Large intestine (tissue), 12 donors: ENCODE measurements at places on chromosomes 6 and 20. TPM values are rescaled to one million over a fixed set of nuclear protein-coding genes. Genes with fewer than 3 reads are reported as not detected.

- no peak for DNase-seq
These were observed 62.4 kb downstream of the PTCHD4 start for GRCh38 chr6:48048451-48049146.

- peak; percentile 59 for DNase-seq
These were observed 1.1 kb upstream of the MBOAT1 start for GRCh38 chr6:20213271-20213798.

- no peak for DNase-seq
These were observed 483.4 kb upstream of the FLRT3 start for GRCh38 chr20:14820771-14821170.

GRCh38 chr20:8780915-8781314 lies 288.0 kb upstream of the PLCB4 start:
- DNase-seq: no peak

- no peak for DNase-seq
These were observed 6.5 kb downstream of the EYS start for GRCh38 chr6:65700561-65700960.

- DNase-seq: no peak
These were observed 142.0 kb downstream of the UST start for GRCh38 chr6:148888856-148889255.

DNA sequence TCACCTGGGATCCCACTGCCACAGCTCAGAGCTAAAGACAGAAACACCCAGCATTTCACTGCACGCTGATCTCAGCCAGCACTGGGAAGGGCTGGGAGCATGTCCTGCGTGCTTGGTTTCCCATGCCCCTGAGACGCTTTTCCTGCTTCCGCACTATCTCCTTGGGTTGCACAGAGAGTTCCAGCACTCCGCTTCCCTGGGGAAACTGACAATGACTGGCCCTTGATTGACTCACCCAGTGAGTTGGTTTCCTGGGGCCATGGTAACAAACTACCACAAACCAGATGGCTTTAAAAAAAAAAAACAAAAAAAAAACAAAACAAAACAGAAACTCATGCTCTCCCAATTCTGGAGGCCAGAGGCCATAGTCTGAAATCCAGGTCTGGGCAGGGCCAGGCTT lies 14.8 kb upstream of the MAS1L start:
- no peak for DNase-seq

Gene BMP6
- polyA plus RNA-seq: 1.5 TPM

- DNase-seq: no peak
These were observed 907.5 kb downstream of the C6orf118 start for GRCh38 chr6:164401871-164402270.

Gene GABRR1
- 0.06 TPM for polyA plus RNA-seq

Gene BEND3
- 4.9 TPM for polyA plus RNA-seq

GRCh38 chr6:38404900-38405556 lies 234.7 kb downstream of the BTBD9 start:
- DNase-seq: peak; percentile 74

DNA sequence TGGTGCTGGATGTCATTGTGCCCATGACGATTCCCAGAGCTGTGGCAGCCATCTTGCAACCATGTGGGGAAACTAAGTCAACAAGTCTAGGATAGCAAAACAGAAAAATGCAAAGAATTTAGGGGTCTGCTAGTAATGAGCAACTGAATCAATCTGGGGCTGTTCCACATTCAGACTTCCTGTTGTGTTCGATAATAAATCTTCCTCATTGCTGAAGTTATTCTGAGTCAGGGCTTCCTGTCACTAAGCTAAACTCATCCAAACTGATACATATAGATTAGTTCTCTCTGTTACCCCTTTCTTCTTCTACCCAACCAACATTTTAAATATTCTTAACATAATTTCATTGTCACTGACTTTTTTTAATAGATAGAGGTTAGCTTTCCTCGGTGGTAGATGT lies 205.9 kb downstream of the HACE1 start:
- DNase-seq: no peak

DNA sequence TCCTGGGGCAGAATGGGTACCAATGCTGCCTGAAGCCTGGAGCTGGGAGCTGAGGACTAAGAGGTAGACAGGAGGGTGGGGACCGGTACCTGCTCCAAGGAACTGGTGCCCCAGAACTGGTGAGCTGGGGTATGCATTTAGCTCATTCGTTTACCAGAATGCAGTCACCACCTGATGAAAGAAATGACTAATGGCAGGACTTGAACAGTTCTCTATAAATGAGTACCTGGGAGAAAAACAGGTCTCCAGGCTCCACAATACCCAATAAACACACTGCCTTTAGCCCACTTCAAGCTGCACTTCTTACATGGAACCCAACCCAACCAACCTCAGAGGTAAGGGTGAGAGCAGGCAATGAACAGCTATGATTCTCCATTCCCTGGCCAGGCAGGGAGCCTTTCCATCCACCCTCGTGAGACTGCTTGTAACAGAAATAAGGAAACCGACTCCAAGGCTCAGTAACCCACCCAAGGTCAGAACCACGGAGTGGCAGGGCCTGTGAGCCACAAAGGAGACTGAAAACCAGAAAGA lies 15.4 kb downstream of the FKBP1A start:
- DNase-seq: no peak

GRCh38 chr6:168315596-168315995 lies 4.0 kb downstream of the DACT2 start:
- no peak for DNase-seq

Gene PRR18
- polyA plus RNA-seq: 11.3 TPM

- DNase-seq: no peak
These were observed 348.3 kb downstream of the FRK start for GRCh38 chr6:115712291-115712961.

- no peak for DNase-seq
These were observed 134.9 kb upstream of the THBS2 start for GRCh38 chr6:169388395-169389166.

GRCh38 chr6:139060332-139060731 lies 31.8 kb downstream of the ABRACL start:
- DNase-seq: no peak

Gene OXT
- polyA plus RNA-seq: 5.2 TPM

Gene ABHD16B
- polyA plus RNA-seq: not detected

DNA sequence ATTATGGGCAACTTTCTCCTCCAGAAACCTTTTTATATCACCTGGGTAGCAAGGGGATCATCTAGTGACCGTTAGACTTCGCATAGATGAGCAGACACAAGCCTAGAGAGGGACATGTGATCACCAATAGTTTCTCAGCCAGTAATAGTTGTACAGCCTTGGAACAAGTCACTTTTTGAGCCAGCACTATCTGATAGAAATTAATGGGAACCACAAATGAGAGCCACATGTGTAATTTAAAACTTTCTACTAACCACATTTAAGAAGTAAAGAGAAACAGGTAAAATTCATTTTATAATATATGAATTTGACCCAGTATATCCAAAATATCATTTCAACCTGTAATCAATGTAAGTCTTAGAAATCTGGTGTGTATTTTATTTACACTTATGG lies 592 bp upstream of the CTNNBL1 start:
- DNase-seq: no peak

GRCh38 chr20:17612287-17612991 lies 42.6 kb downstream of the DSTN start:
- DNase-seq: peak; percentile 38

Gene GSTA2
- polyA plus RNA-seq: 24.0 TPM

DNA sequence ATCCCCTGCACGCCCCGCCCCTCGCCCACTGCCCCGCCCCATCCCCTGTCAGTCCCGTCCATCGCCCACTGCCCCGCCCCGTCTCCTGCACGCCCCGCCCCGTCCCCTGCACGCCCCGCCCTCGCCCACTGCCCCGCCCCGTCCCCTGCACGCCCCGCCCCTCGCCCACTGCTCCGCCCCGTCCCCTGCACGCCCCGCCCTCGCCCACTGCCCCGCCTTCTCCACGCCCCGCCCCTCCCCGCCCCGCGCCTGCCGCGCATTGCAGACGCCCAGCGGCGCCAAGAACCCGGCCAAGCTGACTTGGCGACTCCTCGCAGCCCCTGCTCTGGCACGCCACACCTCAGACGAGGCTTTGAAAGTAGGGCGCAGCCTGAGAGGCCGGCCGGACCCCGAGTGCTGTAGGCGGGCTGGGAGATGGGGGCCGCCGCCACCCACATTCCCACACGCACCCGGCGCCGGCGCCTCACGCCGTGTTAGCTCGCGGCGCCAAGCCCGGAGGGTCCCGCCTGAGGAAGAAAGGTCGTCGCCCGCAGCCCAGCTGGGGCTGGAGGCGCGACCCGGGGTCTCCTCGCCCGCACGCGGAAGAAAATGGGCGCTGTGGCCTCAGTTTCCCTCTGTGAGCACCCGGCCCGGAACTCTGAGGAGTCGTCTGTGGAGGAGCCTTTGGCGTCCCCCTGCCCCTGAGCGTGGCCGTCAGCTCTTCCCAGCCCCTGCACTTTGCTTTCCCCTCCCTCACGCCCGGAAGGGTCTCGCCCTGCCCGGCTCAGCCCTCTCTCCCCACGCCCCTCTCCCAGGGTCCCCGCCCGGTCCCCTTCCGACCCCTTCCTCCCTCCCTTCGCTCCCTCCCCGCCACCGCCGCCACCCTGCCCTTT lies at the start of gene RAD21L1:
Gene RAD21L1 (plus strand): TSS at position 262 of the 872 bp plus-strand sequence. CDS start 2,410 bp downstream, outside the sequence.
- peak; percentile 60 for DNase-seq

- DNase-seq: no peak
These were observed 62.3 kb upstream of the SHLD1 start for GRCh38 chr20:5687884-5688283.

- no peak for DNase-seq
These were observed 94.2 kb downstream of the STXBP5 start for GRCh38 chr6:147298461-147298860.

- no peak for DNase-seq
These were observed 105.4 kb downstream of the NCOA3 start for GRCh38 chr20:47606983-47607613.

DNA sequence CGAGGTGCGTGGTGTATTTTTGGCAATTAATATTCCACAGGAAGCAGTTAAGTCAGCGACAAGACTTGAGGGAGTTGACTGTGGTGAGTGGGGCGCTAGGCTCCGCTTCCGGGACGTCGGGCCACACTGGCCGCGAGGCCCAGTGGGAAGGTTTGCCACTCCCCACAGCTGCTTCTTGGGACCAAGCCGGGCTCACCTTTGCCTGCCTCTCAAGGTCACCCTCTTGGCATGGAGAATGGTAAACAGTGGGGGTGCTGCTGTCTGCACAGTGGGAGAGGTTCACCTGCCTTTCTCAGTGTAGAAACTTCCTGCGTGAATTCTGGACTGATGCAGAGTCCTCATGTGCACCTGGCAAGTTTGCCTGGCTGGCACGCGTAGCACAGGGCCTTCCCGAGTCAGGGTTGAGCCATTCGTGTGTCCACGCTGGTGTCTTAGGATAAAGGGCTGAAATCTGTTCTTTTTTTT lies 6.4 kb downstream of the OSBPL2 start:
- no peak for DNase-seq

DNA sequence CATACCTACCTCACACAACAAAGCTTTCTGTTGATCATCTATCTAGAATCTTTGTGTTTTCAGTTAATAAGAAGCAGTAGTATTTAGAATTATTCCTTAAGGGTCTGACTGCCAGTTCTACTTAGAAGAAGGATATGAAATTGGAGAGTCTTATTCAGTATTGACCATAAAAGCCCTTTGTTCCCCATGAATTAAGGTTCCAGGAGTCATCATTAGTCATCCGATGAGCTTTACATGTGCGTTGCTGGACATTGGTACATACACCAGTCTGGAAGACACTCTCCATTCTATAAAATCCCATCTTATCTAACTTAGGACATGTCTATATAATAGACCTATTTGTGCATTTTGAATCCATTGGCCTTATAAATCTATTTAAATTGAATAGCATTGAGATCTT lies 34.4 kb upstream of the RNF217 start:
- DNase-seq: no peak

DNA sequence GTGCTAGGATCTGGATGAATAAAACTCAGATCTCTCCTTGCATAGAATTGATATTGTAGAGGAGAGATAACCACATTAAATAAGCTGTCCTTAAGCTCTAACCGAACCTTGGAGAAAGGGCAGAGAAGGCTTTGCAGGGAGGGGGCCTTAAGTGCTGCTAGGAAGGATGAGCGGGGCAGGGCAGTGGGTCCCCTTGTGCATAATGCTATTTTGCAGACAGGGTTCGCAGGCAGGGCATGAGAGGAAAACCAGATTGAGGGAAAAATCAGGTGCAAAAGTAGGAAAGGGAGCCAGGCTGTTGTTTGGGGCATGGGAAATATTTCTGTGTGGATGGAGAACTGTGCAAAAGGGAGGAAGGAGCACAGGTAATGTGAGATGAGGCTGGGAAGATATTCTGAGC lies 383.0 kb upstream of the JARID2 start:
- DNase-seq: no peak

Gene B3GAT2
- polyA plus RNA-seq: 2.4 TPM

DNA sequence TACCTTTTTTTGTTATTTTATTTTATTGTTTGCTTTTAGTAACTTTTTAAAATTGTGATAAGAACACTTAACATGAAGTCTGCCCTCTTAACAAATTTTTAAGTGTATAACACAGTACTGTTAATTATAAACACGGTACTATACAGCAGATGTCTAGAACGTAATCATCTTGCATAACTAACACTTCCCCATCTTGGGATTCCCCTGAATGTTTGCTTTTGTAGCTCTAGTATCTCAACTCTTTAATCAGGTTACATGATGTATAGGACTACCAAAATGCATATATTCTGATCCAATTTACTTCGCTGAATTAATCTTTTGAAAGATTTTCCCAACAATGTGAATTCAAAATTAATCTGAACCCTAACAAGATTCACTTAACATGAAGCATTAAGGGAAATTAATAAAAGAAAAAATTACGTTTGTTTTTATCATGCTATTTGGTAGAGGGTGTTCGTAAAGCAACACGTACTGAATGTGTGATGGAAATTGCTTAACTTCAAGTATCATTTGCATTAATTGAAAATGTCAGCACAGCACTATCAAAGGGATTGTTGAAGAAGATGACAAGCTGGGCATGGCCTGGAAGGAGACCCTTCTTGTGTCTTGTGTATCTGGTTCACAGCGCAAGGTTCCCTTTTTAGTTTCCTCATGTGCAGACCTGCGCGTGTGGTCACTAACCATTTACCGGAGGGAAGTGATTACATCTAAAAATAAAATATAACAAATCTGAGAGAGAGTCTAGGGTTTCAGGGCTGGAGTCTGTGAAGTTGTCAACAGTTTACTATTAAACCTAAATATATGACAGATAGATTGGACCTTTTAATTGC lies 15.2 kb downstream of the COL19A1 start:
- no peak for DNase-seq

Gene PSORS1C1
- 0.33 TPM for polyA plus RNA-seq

Gene CCN5
- polyA plus RNA-seq: 0.09 TPM

Gene SOBP
- polyA plus RNA-seq: 4.6 TPM

DNA sequence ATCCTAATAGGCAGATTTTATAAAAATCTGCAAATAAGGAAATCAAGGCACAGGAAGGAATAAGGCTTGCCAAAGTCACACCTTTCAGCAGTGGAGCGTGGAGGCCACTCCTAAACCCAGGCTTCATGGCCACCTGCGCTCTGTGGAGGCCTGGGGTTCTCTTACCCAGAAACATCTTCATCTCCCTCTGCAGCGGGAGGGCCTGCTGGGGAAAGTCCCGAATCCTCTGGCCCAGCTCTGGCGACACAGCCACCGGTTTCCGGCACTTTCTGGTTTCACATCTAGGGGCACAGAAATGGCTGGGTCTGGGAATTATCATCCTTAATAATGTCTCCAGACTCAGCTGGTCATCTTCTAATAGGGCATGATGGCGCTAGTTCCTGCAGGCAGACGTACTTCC lies 4.2 kb downstream of the TRIM10 start:
- DNase-seq: no peak

GRCh38 chr6:39088331-39088730 lies 26.7 kb downstream of the SAYSD1 start:
- DNase-seq: peak; percentile 30

- DNase-seq: peak; percentile 36
These were observed 32.5 kb upstream of the ZNF184 start for GRCh38 chr6:27505209-27506027.

Gene XKR7
- 0.81 TPM for polyA plus RNA-seq

- DNase-seq: no peak
These were observed 124.2 kb upstream of the SGK1 start for GRCh38 chr6:134442073-134442472.

Gene HDGFL1
- not detected for polyA plus RNA-seq

Gene BPIFB2
- polyA plus RNA-seq: not detected
